ENCODE measurements at places on chromosomes 12 and 14.
A peak's percentile ranks its signal among the peaks of the same experiment; 100 is the strongest.

- DNase-seq = peak; percentile 65
Observed at GRCh38 chr12:119008691-119009221, 27.4 kb downstream of the SRRM4 start.

DNA sequence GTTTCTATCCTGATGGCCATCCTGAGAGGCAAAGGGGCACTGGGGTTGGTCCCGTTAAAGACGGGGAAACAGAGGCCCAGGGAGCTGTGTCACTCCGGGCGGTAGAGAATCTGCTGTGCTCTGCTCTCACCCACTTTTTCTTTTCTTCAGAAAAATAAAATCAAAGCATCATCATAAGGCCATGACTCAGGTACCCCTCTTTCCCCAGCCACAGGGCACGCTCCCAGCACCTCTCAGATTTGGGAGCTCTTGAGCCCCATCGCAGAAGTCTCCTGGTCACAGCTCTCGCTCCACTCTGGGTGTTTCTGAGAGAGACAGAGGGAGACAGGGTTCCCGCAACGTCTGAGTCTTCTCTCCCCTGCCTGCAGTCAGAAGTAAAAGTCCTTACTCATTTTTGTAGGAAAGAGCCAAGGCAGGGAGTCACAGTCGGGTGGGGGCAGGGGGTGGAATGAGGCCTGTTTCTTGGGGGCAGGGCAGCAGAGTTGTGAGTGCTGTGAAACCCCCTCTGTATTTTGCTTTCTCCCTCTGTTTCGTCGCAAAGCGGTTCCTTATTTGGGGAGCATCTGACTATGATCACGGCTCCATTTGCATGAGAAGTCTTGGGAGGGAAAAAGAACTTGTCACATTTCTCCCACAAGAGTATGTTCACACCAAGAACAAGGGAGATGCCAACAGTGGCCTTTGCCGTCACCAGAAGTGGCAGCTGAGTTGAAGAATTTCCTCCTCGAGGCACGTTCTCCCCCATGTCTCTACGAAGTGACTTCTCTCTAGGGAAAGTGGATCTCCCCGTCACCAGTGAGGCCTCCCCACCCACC lies 139.0 kb downstream of the BCL11B start:
- no peak for DNase-seq

- DNase-seq = no peak
Observed at GRCh38 chr14:91929700-91930099, 17.8 kb downstream of the FBLN5 start.

DNA sequence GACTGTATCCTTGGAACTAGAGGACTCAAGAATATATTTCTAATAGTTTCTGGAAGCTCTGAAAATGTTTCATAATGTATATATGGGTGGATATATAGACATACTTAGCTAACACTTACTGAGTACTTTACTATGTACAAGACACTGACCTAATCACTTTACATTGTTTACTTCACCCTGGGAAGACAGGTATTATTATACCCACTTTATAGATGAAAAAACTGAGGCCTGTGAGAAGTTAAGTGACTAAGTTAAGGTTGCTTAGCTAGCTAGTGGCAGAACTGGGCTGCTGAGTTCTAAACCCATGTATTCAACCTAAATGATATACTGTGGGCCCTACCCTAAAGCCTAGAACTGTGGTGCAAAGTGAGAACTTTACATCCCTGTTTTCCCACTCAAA lies 79.1 kb upstream of the SSTR1 start:
- DNase-seq = no peak

DNA sequence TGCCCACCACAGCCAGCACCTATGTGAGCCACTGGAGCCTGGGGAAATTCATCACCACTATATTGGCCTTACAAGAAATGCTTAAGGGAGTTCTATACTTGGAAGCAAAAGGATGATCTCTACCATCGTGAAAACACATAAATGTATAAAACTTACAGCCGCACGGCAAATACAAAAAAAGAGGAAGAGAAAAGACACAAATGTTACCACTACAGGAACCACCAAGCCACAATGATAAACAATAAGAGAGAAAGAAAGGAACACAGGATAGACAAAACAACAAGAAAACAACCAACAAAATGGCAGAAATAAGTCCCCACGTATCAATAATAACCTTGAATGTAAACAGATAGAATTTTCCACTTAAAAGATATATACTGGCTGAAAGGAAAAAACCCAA lies 267.5 kb downstream of the TMEM121 start:
- DNase-seq = no peak

- DNase-seq = no peak
Observed at GRCh38 chr14:71751264-71751663, 181.0 kb upstream of the RGS6 start.

DNA sequence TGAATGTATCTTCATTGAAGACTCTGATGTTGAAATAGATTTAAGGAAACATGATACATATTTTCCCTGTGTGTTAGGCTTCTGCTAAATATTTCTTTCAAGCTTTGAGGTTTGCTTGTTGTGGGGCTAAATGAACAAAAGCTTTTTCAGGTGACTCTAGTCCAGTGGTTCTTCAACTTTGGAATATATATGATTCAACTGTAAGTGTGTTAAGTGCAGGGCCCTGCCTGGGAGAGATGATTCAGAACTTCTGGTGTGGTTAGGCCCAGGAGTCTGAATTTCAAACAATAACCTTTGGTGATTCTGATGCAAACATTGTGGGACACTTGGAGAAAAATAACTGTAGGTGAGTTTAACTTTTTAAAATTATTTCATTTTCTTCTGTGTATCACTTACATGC lies 93.0 kb downstream of the TRHDE start:
- no peak for DNase-seq

Data from SHP77 treated with DMSO at 0.1 percent for 48 hours (cell line).